Ammon's horn (tissue), 1 donor: ENCODE measurements at places on chromosomes 3 and 15.

GRCh38 chr3:152309535-152310307, 41.0 kb downstream of the MBNL1 start:
- no peak for DNase-seq

- peak; percentile 60 for DNase-seq
Measured at GRCh38 chr3:152376351-152377183, 107.8 kb downstream of the MBNL1 start.

DNA sequence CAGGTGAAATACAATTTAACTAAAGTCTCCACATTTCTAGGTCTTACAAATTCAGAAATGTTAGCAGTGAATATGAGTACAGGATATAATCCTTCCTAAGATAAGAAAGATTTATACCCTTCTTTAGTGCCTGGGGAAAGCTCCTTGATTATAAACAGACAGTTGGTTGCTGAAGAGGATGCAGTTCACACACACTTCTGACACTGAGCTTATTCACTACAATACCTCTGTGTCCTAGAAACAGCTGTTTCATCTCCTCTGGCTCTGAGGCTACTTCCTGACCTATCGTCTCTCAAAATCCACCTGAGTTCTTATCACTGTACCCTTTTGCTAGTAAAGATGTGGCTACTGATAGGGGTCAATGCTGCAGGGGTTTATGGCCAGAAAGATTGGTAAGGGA, 57.1 kb downstream of the TP63 start:
- DNase-seq, result no peak

DNA sequence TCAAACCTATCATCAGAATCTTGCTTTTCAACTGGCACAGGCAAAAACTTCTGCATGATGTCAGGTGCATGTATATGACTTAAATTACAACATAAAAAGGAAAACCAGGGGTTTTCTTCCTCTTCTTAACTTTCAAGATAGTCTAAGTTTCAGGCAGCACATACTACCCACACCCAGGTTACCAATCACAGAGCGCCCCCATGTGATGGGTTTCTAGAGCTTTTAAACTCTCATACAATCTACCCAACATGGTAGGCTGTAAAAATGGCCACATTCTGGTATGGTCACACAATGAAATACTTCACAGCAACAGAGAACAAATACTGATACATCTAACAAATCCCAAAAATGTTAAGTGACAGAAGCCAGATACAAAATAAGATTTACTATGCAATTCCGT, 7.4 kb downstream of the MESD start:
- DNase-seq, result no peak

GRCh38 chr3:15385901-15386653, 41.3 kb downstream of the METTL6 start:
- DNase-seq, result no peak

DNA sequence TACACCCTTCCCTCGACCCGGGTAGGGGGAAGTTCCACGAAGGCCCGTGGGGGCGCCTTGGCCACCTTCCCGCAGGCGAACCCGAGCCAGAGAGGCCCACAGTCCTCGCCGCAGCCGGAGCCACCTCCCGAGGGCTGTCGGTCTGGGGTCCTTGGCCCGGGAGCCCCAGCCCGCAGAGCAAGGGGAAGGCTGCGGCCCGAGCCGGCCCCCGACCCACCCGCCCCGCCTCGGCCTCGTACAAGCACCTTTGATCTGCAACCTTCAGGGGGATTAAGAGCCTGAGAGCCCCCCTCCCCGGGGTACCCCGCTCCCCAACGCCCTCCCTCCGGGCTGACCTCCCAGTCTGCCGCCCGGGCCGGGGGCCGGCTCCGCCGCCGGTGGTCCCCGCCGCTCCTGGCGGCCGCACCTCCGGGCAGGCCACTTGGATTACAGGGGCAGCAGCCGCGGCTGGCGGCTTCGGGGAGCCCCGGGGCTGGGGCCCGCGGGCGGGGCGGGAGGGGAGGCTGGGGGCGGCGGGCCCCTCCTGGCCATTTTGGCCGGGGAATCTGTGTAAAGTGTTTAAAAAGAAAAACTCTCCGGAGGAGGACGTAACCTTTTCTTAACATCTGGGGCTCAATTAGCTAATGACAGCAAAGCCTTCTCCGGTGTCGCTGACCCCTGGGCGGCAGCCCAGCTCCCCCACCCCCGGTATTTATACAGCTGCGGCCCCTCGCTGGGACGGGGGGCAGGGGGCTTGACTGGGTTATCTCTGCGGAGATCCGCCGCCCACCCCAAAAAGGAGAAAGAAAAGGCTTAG, 40.2 kb downstream of the EPHB3 start:
- DNase-seq, result no peak

GRCh38 chr3:9600597-9600996, 47.0 kb upstream of the LHFPL4 start:
- peak; percentile 5 for DNase-seq

- peak; percentile 45 for DNase-seq
Measured at GRCh38 chr3:171833789-171834460, 9.2 kb upstream of the TMEM212 start.

GRCh38 chr3:16410659-16411058, 102.8 kb downstream of the RFTN1 start:
- DNase-seq, result no peak

DNA sequence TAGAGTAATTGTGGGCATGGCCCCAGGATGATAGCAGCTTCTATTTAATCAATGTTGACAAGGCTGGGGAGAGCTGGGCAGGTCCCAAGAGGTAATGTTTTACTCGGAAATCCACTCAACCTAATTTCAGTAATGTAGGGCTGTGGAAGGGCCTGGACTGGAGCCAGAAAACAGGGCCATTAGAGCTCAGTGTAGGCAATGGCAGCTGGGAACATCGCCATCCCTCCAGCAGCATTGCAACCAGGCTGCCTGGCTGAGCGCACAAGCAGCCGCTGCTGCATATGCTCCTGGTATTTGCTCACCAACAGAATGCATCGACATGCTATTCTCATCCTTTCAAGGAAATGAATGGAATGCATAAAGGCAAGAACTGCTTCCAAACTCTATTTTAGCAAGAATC, 90.0 kb downstream of the GAP43 start:
- peak; percentile 58 for DNase-seq

DNA sequence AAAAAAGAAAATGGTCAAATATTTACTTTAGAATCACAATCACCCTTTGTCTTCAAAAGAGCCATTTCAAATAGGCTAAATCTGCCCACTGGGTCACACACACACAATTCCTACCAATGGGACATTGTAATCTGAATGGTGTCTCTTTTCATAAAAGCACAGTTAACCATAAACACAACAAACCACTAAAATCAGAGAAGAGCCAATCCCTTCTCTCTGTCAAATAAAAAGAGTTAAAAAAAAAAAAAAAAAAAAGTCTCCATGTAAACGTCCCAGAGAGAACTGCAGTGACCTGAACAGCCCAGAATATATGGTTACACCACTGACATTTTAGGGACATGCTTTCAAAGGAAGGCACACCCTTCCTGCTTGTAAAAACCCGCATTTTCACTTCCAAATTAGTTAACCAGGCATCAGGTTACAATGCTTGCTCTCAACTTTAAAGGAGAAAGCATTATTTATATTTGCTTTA, 63.7 kb downstream of the PRICKLE2 start:
- no peak for DNase-seq
